Mesothelial cell of epicardium (in vitro differentiated cells): ENCODE measurements at places on chromosomes 2 and 18. TPM values are rescaled to one million over a fixed set of nuclear protein-coding genes. Genes with fewer than 3 reads are reported as not detected.

- no peaks in the 10 kb centered on the region for H3K4me1 ChIP-seq
- peaks cover 54% of the 10 kb centered on the region for H3K36me3 ChIP-seq
- no peak overlapping the region for H3K4me3 ChIP-seq
- no peaks in the 10 kb centered on the region for H3K27me3 ChIP-seq
Measured at GRCh38 chr2:135485441-135485840, 45.6 kb downstream of the ZRANB3 start.

DNA sequence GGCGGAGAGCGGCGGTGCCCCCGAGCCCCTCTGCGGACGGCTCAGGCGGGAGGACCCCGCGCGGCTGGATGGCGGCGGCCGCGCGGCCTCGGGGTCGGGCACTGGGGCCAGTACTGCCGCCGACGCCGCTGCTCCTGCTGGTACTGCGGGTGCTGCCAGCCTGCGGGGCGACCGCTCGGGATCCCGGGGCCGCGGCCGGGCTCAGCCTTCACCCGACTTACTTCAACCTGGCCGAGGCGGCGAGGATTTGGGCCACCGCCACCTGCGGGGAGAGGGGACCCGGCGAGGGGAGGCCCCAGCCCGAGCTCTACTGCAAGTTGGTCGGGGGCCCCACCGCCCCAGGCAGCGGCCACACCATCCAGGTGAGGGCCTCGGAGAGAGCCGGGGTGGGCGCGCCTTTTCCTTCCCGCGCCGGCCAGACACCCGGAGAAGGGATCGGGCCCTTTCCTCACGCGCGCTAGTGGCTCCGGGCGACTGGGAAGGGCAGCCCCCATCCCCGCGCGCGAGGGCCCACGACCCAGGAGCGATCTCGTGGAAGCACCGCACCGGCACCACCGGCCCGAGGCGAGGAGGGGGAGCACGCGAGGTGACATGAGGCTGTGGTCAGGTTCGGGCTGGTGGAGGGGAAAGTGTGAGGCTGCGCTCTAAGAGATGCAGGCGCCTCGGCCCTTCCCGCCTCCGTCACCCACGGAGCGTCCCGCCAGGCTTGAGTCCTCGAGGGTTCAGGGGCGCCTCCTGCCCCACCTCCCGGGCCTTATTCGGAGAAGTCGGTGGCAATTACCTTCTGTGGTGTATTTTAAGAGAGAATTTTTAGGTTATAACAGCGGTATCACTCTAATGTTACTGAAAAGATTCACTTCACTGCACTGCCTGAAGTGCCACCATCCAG is 607 bp downstream of the LAMA3 start:
- H3K36me3 ChIP-seq = no peaks in the 10 kb centered on the region
- peaks cover 58% of the 10 kb centered on the region for H3K27me3 ChIP-seq
- H3K4me1 ChIP-seq = peaks cover 11% of the 10 kb centered on the region
- no peak overlapping the region for H3K27ac ChIP-seq
- peak overlapping the region; percentile 54 for H3K4me3 ChIP-seq

The C2orf66 gene
- total RNA-seq = 0.18 to 0.44 TPM (median 0.27 TPM) in 3 replicates

- no peaks in the 10 kb centered on the region for H3K4me1 ChIP-seq
- H3K36me3 ChIP-seq = no peaks in the 10 kb centered on the region
- H3K27me3 ChIP-seq = peaks cover 95% of the 10 kb centered on the region
- H3K27ac ChIP-seq = no peak within 1 kb of the TSS
- no peak for DNase-seq
- no peak within 1 kb of the TSS for H3K4me3 ChIP-seq
Measured at GRCh38 chr2:240053173-240054155, at the start of gene OR6B3. Gene OR6B3, minus strand, starts transcription at chr2:240053521.

- peaks cover 10% of the 10 kb centered on the region for H3K4me1 ChIP-seq
- H3K4me3 ChIP-seq = peak overlapping the region; percentile 37
- no peaks in the 10 kb centered on the region for H3K36me3 ChIP-seq
- peaks cover 73% of the 10 kb centered on the region for H3K27me3 ChIP-seq
Measured at GRCh38 chr2:73268830-73269685, 15.2 kb downstream of the FBXO41 start.

- no peaks in the 10 kb centered on the region for H3K27me3 ChIP-seq
- peaks cover 34% of the 10 kb centered on the region for H3K36me3 ChIP-seq
Measured at GRCh38 chr2:73444202-73444601, 58.6 kb downstream of the ALMS1 start.

The LOXHD1 gene
- 0.07 to 0.14 TPM in 2 of 3 replicates, not detected in the other for total RNA-seq

DNA sequence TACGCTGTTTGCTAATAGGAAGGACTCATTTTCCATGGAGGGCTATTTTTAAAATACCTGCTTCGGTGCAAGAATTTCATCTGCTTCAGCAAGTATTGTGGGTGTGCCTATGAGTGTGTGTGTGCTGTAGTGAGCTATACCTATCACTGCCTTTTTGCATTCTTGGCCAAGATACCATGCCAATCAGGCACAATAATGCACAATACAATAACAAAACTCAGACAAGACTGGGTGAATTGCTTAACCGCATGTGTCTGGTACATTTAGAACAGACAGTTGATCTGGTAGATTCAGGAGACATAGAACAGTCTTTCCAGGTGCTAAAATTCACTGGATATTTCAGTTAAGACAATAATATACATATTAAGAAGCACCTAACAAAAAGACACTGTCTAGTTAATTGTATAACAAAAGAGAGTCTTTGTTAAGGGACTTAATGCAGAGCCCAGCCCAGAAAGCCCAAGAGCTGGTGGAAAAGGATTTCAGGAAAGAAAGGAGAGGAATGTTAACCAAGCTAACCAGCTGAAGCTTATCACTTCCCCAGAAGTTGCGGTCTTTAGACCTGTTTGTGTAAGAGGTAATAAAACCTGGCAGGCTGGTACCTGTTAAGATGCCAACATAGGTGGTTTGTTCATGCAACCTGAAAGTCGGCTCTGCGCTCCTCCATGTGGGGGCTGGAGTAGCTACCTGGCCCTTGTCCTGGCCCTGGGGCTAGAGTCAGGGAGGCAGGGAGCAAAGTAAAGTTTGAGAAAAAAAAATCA is 153.3 kb upstream of the RBMS1 start:
- H3K27me3 ChIP-seq = no peaks in the 10 kb centered on the region
- DNase-seq = no peak
- no peaks in the 10 kb centered on the region for H3K36me3 ChIP-seq
- peaks cover 40% of the 10 kb centered on the region for H3K4me1 ChIP-seq

GRCh38 chr2:33209976-33210375 is 263.2 kb downstream of the LTBP1 start:
- DNase-seq = no peak
- H3K4me1 ChIP-seq = peaks cover 24% of the 10 kb centered on the region
- H3K36me3 ChIP-seq = peaks cover 11% of the 10 kb centered on the region
- no peak overlapping the region for H3K4me3 ChIP-seq

The C2orf80 gene
- not detected in 3 replicates for total RNA-seq

DNA sequence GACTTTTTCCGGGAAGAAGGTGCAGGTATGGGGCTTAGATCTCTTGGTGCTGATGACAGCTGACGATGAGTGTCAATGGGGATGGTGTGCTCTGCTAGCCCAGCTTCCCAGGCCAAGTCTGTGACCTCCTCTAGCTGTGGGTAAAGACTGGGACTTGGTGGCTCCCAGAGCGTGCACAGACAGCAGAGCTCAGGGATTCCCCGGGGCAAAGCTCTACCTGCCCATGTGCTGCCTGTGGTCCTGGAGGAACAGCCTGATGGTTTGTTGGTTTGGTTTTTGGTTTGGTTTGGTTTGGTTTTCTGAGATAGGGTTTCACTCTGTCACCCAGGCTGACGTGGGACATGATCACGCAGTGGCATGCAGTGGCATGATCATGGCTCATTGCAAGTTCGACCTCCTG is 19.2 kb downstream of the ATP6V1B1 start:
- H3K27ac ChIP-seq = no peak overlapping the region
- H3K4me1 ChIP-seq = no peaks in the 10 kb centered on the region
- H3K36me3 ChIP-seq = no peaks in the 10 kb centered on the region
- no peak for DNase-seq
- H3K4me3 ChIP-seq = no peak overlapping the region
- H3K27me3 ChIP-seq = peaks cover 82% of the 10 kb centered on the region

DNA sequence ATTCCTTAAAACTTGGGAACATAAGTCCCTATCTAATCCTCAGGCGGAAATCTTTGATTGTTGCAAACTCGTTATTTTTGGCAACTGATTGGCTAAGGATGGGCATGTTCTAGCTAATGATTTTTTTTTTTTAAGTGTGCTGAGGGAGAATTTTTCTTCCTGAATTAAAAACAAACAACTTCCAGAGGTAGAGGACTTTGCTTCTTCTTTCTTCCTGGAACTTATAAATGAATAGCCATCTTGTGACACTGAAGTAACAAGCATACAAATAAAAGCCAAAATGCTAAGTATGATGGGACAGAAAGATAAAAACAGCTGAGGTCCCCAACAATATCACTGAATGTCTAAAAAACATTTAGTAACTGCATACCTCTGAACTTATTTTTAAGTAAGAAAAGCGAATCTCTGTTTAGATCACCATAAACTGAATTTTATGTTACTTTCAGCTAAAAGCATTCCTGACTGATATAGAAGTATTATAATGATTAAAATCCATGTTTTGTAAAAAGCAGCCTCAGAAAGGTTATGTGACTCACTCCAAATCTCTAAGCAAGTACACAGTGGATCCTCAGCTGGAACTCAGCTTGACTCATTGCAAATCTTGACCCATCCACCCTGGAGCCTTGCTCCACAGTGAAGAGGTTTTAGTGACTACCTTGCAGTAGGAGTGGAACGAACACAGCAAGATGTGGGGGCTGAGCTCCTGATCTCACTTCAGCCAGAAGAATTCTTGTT is 344.4 kb downstream of the CLIP4 start:
- H3K4me3 ChIP-seq = no peak overlapping the region
- DNase-seq = no peak
- no peaks in the 10 kb centered on the region for H3K36me3 ChIP-seq
- no peak overlapping the region for H3K27ac ChIP-seq
- peaks cover 10% of the 10 kb centered on the region for H3K4me1 ChIP-seq

GRCh38 chr2:105328281-105329196 is 996 bp downstream of the TGFBRAP1 start:
- H3K4me3 ChIP-seq = peak overlapping the region; percentile 84
- H3K27ac ChIP-seq = peak overlapping the region; percentile 92
- H3K27me3 ChIP-seq = no peaks in the 10 kb centered on the region
- DNase-seq = no peak
- peaks cover 43% of the 10 kb centered on the region for H3K4me1 ChIP-seq
- H3K36me3 ChIP-seq = no peaks in the 10 kb centered on the region

The GCG gene
- 0.29 to 0.36 TPM in 2 of 3 replicates, not detected in the other for total RNA-seq

- no peak for DNase-seq
- H3K36me3 ChIP-seq = no peaks in the 10 kb centered on the region
- H3K4me3 ChIP-seq = no peak overlapping the region
Measured at GRCh38 chr18:12637393-12637792, 20.5 kb downstream of the SPIRE1 start.

The ZNF407 gene
- total RNA-seq = 22.1 to 24.9 TPM (median 23.1 TPM) in 3 replicates
